Trophoblast cell (in vitro differentiated cells and primary cell): ENCODE measurements at places on chromosomes 3 and 15.

DNA sequence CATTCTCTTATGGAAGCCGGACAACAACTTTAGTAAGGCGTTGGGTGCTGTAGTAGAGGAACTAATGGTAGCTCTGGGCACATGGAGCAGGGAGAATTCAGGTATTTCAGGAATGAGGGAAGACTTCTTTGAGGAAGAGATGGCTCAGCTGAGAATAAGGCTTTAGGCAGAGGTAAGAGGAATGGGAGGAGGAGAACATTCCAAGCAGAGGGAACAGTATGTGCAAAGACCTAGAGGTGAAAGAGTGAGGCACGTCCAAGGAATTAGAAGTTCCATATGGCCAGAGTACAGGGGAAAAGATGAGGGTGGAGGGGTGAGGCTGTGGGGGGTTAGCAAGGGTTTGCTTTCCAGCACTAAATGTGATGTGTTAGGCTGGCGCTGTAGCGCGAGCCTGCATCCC, 1.6 kb upstream of the SV2B start:
- no peaks in the 10 kb centered on the region for H3K36me3 ChIP-seq
- peaks cover 9% of the 10 kb centered on the region for H3K4me1 ChIP-seq
- peak; percentile 53 for DNase-seq
- peaks cover 35% of the 10 kb centered on the region for H3K27me3 ChIP-seq
- no peak overlapping the region for H3K4me3 ChIP-seq
- no peak overlapping the region for H3K27ac ChIP-seq

GRCh38 chr15:76614725-76615124, 278.2 kb downstream of the ISL2 start:
- H3K4me3 ChIP-seq = no peak overlapping the region
- no peaks in the 10 kb centered on the region for H3K36me3 ChIP-seq
- DNase-seq = no peak
- H3K4me1 ChIP-seq = no peaks in the 10 kb centered on the region
- no peak overlapping the region for H3K27ac ChIP-seq

DNA sequence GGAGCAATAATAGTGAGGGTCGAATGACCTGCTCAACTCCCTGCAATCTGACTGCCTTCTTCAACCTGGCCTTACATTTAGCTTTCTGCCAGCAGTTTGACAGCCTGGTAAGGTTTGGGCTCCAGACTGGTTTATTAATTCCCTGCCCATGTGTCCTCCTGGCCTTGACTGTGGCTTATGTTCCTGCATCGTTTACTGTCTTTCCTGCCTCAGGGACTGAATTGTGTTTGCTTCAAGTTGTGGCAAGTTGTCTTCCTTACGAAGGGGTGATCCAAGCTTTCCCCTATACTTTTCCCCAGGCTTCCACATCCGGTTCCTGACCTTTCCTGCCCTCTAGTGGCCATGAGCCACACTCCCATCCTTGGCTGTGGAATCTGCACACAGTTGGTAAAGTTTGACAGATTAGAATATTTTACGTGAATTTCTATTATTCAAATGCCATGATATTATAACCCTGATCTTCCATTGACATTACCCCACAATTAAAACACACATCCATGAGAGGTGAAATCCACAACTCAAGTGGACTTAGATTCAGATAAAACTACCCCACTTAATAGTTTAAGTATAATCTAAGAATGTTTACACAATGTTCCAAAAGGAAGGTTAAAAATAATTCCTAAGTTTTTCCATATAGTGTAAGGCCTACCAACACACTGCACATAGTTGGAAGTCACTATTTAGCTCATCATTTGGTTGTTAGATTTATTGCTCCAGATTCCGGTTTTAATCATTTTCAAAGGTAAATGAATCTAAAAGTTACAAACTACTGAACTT, 95.7 kb downstream of the NEDD4 start:
- H3K27ac ChIP-seq = no peak overlapping the region
- H3K4me1 ChIP-seq = no peaks in the 10 kb centered on the region
- H3K36me3 ChIP-seq = no peaks in the 10 kb centered on the region
- H3K27me3 ChIP-seq = no peaks in the 10 kb centered on the region

DNA sequence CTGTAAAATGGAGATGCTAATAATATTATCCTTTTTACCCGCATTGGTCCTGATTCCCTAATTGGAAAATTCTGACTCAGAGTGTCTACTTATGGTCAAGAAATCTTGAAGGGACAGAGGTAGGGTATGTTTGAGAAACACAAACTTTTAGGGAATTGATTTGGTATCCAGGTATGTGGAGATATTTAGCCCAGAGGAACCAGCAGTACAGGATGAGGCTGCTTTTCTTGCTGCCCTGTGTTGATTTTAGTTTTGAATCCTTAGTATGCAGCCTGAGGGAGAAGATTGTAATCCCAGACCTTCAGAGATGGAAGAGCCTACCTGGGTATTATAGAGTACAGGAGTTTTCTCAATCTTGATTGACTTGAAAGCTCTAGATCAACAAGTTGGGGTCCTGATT, 569.1 kb downstream of the PDCD6IP start:
- H3K4me1 ChIP-seq = peaks cover 7% of the 10 kb centered on the region
- no peaks in the 10 kb centered on the region for H3K27me3 ChIP-seq
- peak; percentile 35 for DNase-seq
- no peak overlapping the region for H3K4me3 ChIP-seq
- H3K27ac ChIP-seq = no peak overlapping the region

- peaks cover 6% of the 10 kb centered on the region for H3K4me1 ChIP-seq
- no peak overlapping the region for H3K27ac ChIP-seq
- peaks cover 6% of the 10 kb centered on the region for H3K27me3 ChIP-seq
- H3K4me3 ChIP-seq = no peak overlapping the region
- H3K36me3 ChIP-seq = no peaks in the 10 kb centered on the region
Measured at GRCh38 chr3:32240159-32240545, 1.7 kb downstream of the CMTM8 start.

DNA sequence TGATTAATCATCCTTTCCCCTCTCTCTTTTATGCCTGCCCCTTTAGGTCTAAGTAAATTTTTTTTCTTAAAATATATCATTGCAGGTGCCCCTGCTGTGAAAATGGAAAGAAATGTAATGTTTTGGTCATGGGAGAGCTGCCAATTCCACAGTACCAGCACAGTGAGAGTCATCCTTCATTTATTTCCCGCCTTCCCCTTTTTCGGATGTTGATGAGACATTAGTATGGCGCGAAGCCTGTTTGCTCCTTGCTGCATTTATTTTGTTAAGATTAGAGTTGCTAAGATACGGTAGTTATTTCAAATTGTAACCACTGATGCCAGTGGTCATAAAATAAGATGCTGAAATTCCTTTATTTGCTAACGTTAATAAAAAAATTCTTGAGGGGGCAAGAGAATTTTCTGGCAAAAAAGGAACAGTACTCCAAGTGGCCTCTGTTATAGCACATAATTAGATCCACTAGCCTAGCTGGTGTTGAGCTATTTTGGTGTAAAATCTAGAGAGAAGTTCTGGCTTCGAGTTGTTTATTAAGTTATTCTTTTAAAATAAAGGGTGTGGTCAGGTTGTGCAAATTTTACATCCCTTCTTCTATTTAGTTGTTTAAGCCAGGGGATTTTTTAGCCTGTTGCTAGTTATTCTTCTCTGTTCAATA, 62.8 kb downstream of the MDFIC2 start:
- no peaks in the 10 kb centered on the region for H3K27me3 ChIP-seq
- no peak overlapping the region for H3K4me3 ChIP-seq
- H3K4me1 ChIP-seq = no peaks in the 10 kb centered on the region
- DNase-seq = no peak
- H3K36me3 ChIP-seq = no peaks in the 10 kb centered on the region

GRCh38 chr15:95498961-95499360, 831.5 kb upstream of the NR2F2 start:
- H3K27me3 ChIP-seq = no peaks in the 10 kb centered on the region
- H3K27ac ChIP-seq = no peak overlapping the region
- H3K4me1 ChIP-seq = no peaks in the 10 kb centered on the region
- no peak overlapping the region for H3K4me3 ChIP-seq
- H3K36me3 ChIP-seq = no peaks in the 10 kb centered on the region

DNA sequence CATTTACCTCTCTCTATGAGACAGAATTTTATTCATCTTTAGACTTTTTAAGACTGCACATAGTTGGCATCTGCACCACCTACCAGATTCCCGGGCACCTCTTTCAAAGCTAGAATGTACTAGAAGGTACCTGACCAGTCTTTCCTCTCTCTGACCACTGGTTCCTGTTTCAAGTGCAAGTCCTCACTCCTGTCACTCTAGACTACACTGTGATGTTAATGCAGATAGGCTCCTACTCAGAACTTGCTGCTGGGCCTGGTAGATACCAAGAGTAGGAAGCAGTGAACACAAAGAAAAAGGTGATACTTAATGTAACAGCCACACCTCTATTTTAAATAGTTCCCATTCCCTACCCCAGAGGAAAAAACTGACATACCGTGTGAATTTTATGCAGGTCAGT, 8.1 kb upstream of the TCAIM start:
- no peaks in the 10 kb centered on the region for H3K27me3 ChIP-seq
- no peak overlapping the region for H3K27ac ChIP-seq
- peak; percentile 39 for DNase-seq
- no peaks in the 10 kb centered on the region for H3K4me1 ChIP-seq
- H3K36me3 ChIP-seq = no peaks in the 10 kb centered on the region

DNA sequence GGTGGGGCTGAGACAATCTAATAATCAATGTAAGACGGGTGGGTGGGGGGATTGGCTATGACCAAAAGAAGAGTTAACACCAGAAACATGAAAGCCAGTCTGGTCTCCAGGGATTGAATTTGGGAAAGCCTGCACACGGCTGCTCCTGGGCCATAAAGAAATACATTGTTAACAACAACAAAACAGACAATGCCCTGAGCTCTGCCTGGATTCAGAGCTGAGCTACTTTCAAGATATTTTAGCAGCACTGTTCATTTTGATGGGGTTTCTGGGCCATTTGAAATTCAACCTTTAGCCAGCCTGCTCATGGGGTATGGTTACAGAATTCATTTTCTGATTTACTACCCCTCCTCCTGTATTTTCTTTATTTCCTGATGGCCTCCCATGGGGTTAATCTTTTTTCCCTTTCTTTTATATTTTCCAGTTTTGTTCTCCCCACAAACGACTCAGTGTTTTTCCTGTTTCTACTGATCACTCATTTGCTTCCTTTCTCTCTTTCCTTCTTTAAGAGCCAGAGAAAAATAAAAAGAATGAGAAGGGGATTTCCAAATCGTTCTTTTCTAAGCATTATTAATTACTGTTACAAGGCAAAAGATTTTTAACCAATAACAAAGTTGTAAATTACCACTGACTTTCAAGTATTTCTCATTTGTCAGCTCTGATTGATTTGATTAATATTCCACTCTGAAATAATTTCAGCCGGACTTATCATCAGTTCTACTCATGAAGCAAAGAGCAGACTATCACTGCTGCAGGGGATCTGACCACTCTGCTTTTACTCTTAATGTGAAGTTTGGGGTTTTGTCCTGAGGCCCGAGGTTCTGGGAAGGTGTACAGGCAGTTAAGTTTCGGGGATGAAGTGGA, 19.6 kb downstream of the NR2F2 start:
- H3K36me3 ChIP-seq = peaks cover 10% of the 10 kb centered on the region
- no peak overlapping the region for H3K4me3 ChIP-seq
- H3K4me1 ChIP-seq = peaks cover 27% of the 10 kb centered on the region

GRCh38 chr3:57048052-57048671, 12.3 kb upstream of the SPATA12 start:
- H3K4me3 ChIP-seq = no peak overlapping the region
- H3K36me3 ChIP-seq = no peaks in the 10 kb centered on the region
- H3K27me3 ChIP-seq = no peaks in the 10 kb centered on the region

DNA sequence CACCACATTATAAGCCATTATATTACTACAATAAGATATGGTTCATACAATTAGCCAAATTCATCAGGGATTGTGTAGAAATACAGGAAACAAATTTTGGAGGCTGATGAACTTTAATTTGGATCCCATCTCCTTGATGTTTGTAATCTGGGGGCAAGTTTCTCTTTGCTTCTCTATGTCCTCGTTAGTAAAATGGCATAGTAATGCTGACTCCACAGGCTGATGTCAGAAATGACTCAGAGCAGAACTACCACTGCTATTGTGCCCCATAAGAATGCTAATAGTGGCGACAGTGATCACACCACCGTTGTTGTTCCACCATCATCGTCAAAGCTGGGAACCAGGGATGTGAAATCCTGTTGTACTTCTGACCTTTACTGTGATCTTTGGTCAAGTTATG, 722.3 kb upstream of the LMCD1 start:
- DNase-seq = no peak
- H3K36me3 ChIP-seq = no peaks in the 10 kb centered on the region
- H3K27me3 ChIP-seq = no peaks in the 10 kb centered on the region
- no peak overlapping the region for H3K27ac ChIP-seq
- no peaks in the 10 kb centered on the region for H3K4me1 ChIP-seq

- no peaks in the 10 kb centered on the region for H3K36me3 ChIP-seq
- no peak for DNase-seq
- no peaks in the 10 kb centered on the region for H3K4me1 ChIP-seq
- H3K4me3 ChIP-seq = no peak overlapping the region
- H3K27ac ChIP-seq = no peak overlapping the region
- no peaks in the 10 kb centered on the region for H3K27me3 ChIP-seq
Measured at GRCh38 chr15:48367483-48367882, 36.3 kb downstream of the DUT start.

GRCh38 chr15:58999694-59000093, 12.2 kb downstream of the RNF111 start:
- no peaks in the 10 kb centered on the region for H3K27me3 ChIP-seq
- no peaks in the 10 kb centered on the region for H3K4me1 ChIP-seq
- no peak for DNase-seq
- H3K27ac ChIP-seq = no peak overlapping the region
- H3K4me3 ChIP-seq = no peak overlapping the region

DNA sequence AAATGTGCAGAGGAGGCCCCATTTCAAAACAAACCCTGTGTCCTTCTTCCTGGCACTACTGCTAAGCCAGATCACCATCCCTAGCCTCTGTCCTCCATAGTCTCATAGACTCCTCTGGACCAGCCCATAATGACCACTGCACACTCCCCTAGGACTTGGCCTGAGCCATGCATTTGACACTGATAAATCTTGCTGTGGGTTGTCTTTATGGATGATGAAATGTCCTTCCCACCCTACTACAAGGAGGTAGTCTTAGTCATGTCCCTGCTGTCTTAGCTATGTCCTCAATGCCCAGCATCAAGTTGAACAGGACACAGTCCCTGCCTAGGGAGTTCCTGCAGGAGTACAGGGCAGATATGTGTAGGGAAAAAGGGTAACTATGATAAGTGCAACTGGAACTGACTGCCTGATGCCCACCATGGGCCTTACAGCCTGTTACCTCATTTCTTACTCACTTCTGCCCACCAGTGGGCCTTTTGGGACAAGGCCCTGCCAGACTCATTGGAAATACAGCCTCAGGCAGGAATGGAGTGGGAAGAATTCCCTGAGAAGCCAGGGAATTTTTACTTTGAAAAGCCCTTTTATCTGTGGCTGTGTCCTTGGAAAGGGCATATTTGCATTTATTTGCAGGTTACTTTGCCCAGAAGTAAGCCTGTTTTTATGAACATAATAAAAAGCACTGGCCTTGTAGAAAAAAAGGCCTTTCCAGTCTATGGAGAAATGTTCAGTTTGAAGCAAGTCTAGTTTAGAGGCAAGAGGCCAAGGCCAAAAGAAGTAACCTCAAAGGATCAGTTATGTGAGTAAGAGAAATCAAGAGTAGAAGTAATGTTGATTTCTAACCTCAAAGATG, 199.6 kb upstream of the EIF1B start:
- DNase-seq = peak; percentile 37
- H3K4me1 ChIP-seq = no peaks in the 10 kb centered on the region
- H3K27me3 ChIP-seq = no peaks in the 10 kb centered on the region
- no peak overlapping the region for H3K4me3 ChIP-seq
- H3K36me3 ChIP-seq = no peaks in the 10 kb centered on the region
- no peak overlapping the region for H3K27ac ChIP-seq
